ENCODE measurements at places on chromosomes 6 and 20.

DNA sequence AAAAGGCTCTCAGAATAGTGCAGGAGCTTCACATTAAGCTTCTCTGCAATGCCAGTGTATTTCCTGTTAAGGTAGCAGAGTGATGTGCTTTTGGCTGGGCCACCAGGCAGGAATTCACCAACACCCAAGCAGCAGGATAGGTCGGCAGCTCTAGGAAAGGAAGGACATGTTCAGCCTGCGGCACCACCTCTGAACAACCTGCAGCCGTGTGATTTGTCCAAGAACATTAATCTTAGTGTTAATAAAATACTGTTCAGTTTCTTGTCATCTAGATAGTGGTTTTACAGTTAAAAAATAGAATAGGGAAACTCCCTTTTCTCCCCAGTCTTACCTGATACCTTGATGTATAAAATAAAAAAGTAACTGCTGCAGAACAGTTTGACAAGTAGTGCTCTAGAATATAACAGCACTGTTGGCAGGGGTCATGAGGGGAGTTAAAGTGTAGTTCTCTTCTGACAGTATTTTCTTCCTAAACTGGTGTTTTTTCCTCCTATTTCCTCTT lies 18.8 kb downstream of the ZNF292 start:
- DNase-seq: no peak

DNA sequence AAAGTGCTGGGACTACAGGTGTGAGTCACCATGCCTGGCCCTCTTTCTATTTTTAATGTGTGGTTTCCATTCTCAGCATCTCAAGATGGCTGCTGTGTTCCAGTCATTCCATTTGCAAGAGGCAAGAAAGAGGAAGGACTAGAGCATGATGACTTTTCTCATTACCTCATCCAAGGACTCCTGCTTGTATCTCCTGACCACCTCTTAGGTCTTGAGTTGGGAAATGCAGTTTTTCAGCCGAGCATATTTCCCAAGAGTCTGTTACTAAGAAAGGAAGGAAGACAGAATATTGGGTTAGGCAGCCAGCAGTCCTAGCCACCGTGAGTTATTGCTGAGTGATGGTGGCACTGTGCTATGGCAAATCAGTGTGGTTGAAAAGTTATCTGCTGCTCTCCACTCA lies 108.4 kb upstream of the INSM1 start:
- no peak for DNase-seq

DNA sequence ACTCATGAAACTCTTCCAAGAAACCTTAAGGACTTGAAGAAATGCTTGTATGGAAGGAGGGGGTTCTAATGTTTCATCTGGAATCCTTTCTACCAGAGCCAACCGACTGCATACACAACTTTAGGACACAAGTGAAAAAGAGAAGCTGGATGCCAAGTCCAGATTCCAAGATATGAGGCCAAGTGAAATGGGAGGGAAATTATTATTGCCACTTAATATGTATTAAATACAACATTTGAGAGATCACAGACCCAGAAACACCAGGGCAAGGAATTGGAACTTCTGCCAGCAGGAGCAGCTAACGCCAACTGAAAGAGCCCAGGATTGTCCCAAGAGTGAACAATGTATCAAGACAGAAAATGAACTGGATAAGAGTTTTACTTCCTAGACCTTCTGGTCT lies 144.2 kb downstream of the ARHGAP18 start:
- DNase-seq: no peak

GRCh38 chr20:16035576-16035975 lies 537.7 kb downstream of the KIF16B start:
- no peak for DNase-seq

DNA sequence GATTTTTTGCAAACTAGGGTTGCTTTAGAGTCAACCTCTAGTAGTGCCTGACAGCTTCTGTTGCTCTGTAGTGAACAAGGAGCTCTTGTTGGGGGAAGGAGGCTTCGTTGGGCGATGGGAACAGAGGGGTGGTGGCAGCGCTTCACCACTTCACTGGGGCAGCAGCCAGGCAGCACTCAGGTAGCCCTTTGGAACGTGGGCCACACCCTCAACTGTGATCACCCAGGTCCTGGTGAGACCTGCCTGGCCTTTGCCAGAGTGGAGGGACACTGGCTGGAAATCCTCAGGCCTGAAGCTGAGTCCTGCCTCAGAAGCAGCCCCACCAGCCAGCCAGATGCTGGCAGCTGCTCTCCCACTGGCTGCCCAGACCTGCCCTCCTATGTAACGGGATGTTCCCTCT lies 10.4 kb upstream of the EDN3 start:
- DNase-seq: no peak

- no peak for DNase-seq
Observed at GRCh38 chr6:86016077-86016476, 373.4 kb upstream of the SYNCRIP start.

- DNase-seq: no peak
Observed at GRCh38 chr6:69096681-69097080, 461.6 kb downstream of the ADGRB3 start.

DNA sequence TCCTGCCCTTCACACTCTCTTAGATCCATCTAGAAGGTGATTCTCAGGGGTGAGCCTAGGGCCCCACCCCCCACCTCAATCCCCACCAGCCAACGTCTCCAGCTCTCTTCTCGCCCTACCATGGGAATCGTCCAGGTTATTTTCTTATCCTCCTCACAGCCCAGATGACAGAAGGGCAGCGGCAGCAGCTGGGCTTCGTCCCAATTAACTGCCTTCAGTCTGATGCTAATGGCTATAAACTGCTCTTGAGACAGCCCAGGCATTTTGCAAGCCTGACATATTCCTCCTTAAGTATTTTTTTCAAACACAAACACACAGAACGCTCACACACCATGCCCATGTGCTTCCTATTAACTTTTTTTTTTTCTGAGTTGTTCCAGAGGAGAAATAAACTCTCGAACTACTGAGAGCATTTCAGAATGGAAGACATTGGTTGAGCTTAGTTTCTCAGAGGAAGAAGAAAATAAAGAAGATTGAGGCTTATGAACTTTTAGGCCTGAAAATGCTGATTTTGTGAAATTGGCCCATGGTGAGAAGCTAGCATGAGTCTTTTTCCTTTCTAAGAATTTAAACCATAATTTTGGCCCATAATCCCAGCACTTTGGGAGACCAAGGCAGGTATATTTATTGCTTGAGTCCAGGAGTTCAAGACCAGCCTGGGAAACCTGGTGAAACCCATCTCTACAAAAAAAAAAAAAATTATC lies 124.6 kb downstream of the EYA2 start:
- DNase-seq: no peak

DNA sequence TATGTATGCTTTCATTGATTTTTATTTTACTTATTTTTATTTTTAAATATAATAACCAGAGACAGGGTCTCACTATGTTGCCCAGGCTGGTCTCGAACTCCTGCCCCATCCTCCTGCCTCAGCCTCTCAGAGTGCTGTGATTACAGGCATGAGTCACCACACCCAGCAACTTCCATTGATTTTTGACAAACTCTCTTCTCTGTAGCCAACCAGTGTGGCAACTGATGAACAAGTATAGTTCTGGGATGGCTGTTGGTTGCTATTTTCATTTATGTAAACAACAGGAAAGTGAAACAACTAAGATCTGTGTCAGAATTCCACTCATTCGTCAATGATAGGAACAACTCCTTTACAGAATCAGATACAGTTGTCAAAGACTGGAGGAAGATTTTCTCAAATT lies 356.7 kb upstream of the JARID2 start:
- DNase-seq: no peak

- no peak for DNase-seq
Observed at GRCh38 chr6:119479860-119480655, 130.5 kb upstream of the MAN1A1 start.

DNA sequence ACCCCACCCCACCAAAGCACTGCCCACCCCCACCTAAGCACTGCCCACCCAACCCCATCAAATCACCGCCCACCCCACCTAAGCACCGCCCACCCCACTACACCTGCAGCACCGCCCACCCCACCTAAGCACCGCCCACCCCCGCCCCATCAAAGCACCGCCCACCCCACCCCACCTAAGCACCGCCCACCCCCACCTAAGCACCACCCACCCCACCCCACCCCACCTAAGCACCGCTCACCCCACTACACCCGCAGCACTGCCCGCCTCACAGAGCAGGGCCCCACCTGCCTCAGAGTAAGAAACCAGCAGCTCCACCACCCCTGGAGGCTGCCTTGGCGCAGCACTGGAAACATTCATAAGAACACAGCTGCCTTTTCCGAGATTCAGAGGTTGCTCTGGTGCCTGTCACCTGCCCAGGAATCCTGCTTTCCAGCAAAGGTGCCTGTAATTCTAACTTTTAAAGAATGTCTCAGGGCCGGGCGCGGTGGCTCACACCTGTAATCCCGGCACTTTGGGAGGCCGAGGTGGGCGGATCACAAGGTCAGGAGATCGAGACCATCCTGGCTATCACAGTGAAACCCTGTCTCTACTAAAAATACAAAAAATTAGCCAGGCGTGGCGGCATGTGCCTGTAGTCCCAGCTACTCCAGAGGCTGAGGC lies 148.2 kb downstream of the BMP7 start:
- no peak for DNase-seq

DNA sequence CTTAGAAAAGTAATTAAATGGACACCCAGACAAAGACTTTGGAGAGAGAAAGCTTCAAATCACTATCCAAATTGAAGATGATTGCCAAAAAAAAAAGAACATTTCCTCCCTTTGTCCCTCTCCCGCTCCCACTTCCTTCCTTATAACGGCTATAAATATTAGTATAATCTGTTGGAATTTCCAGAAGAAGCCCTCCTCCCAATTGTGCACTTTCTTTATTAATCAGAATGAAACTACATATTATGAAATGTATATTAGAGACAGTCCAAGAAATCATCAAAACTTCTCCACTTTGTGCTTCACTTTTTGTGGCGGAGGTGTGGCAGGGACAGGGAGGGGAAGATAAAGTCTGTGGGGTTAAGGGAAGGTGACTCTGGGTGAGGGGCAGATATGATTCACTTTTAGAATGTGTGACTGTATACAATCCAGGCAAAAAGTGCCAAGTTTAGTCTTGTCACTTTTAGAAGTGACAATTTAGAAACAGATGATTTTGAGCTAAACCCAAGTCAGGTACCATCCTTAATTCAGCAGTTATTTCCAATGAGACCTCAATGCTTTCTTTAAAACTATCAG lies 195.0 kb upstream of the MARCKS start:
- DNase-seq: no peak

DNA sequence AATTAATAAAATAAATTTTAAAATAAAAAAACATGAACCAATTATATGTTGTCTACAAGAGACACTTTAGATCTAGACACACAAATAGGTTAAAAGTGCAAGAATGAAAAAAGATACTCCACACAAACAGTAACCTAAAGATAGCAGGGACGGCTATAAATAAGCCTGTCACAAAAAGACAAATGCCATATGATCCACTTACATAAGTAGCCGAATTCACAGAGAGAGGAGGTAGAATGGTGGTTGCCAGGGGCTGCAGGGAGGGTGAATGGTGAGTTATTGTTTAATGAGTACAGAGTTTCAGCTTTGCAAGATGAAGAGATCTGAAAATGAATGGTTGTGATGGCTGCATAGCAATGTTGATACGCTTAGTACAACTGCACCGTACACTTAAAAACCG lies 32.7 kb downstream of the KATNA1 start:
- DNase-seq: no peak

DNA sequence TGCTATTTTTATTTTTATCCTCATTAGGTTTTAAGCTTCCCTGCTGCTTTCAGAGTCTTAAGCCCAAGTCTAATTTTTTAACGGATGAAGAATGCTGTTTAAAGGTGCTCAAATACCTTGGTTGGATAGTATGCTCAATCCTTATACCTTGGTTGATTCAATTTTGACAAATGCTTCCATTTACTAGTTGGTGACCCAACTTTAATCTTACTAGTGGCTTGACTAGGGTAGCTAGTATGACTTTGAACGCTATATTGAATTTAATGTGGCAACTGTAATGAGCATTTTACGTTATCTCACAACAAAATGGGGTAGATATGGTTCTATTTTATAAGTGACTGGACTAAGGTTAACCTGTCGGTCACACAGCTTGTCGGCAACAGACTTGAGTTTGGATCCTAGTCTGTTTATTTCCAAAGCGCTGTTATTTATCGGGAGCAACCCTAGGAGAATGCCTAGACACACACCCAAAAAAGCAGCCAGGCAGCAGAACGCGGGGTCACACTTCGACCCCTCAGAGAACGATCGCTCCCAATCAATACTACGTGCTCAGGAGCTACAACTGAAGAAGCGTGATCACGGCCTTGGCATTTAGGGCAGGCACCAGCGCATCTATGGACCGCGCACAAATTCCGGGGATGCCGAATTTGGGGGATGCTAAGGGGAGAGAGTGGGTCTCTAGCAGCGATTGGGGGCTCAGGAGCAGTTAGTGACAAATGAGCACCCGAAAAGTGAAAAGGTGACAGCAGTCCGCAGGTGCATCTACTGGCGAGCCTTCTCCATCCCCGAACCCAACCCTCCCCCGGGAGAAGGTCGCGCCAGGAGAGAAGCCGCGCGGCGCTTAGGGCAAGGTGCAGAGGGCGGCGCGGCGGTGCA lies 586 bp upstream of the ALDH5A1 start:
- no peak for DNase-seq

- no peak for DNase-seq
Observed at GRCh38 chr20:63791497-63792156, 39.4 kb downstream of the ZBTB46 start.

- DNase-seq: no peak
Observed at GRCh38 chr6:105058846-105059245, 101.9 kb downstream of the LIN28B start.

GRCh38 chr20:64138276-64138815 lies 25.9 kb upstream of the MYT1 start:
- DNase-seq: no peak

- DNase-seq: no peak
Observed at GRCh38 chr20:34363465-34364222, 571 bp downstream of the ITCH start.

DNA sequence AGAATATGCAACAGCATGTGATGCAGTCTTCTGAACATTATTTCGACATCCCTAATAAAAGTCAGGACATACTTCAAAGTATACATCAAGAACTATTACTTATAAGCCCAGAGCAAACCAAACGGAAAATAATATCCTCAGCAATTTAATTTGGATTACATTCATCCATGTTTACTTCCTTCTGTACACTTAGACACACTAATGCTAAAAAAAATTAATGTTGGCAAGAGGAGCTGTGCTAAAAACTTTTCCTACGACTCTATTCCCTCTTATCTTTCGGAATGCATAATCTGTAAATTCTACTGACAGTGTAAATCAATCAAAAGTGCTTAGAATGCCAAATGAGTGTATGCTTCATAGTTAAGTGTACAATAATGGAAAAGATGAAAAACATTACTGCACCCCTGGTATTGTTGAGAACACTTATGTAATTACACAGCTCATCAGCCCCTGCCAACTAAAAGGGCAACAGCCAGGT lies 301.2 kb upstream of the HSF2 start:
- no peak for DNase-seq

DNA sequence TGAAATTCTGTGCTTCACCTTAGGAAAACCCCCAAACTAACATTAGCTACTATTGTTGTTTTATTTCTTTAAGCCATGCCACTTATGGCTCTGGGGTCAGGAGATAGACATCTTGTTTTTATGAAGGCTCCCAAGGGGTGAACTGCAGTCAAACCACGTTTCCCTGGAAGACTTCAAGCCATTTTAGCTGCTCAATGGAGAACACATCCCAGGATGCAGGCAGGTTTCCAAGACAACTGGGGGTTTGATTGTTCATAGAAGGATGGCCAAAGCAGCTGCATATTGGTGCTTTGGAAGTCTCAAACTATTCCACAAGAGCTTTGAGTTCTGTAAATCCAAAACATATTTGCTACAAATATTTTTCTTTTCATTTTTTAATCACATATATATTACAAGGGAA lies 818.0 kb downstream of the MAFB start:
- DNase-seq: no peak

GRCh38 chr20:19492687-19493336 lies 265.2 kb upstream of the RIN2 start:
- no peak for DNase-seq

Measured in coronary artery (tissue), 2 donors.